Activated CD4-positive, alpha-beta memory T cell treated with anti-CD3 and anti-CD28 coated beads for 36 hours (primary cell): ENCODE measurements at places on chromosomes 3 and 15. TPM values are rescaled to one million over a fixed set of nuclear protein-coding genes. Genes with fewer than 3 reads are reported as not detected.

The ANKUB1 gene
- not detected for total RNA-seq

The SEMA6D gene
- not detected for total RNA-seq

The KCNAB1 gene
- not detected for total RNA-seq

The LSAMP gene
- total RNA-seq, result not detected

The IL17RB gene
- total RNA-seq, result 1.1 TPM

The C3orf80 gene
- total RNA-seq, result not detected

The GRM2 gene
- 0.22 TPM for total RNA-seq

The MUSTN1 gene
- not detected for total RNA-seq

The CCDC80 gene
- not detected for total RNA-seq

The GOLGA8O gene
- total RNA-seq, result not detected

The SGO1 gene
- total RNA-seq, result 37.4 TPM

The VIPR1 gene
- 6.5 TPM for total RNA-seq

The PDZRN3 gene
- total RNA-seq, result not detected

The C3orf20 gene
- total RNA-seq, result 0.12 TPM

The ENTPD3 gene
- not detected for total RNA-seq

The VGLL3 gene
- total RNA-seq, result not detected
